ENCODE measurements at places on chromosomes 2 and 18.

GRCh38 chr2:68734688-68735525 lies at the start of gene ARHGAP25:
ARHGAP25 (plus strand) TSS chr2:68734811; CDS start chr2:68735200, 389 bp downstream.
- peak; percentile 42 for DNase-seq

DNA sequence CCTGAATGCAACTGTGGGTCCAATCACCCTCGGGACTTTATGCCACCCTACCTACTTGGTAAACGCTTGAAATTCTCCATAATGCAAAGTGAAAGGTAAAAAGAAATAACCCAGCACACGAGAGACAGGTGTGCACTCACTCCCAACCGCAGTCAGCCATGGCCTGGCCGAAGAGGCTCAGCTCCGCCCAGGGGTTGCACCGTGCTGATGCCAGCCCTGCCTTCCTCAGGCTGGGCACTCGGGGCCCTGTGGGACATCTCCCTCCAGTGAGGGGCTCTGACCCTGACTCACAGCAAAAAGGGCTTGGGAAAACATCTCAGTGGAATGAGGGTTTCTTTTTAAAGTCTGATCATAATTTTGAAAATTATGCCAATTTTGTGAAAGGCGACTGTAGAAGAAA lies 13.3 kb downstream of the SLC66A2 start:
- no peak for DNase-seq

DNA sequence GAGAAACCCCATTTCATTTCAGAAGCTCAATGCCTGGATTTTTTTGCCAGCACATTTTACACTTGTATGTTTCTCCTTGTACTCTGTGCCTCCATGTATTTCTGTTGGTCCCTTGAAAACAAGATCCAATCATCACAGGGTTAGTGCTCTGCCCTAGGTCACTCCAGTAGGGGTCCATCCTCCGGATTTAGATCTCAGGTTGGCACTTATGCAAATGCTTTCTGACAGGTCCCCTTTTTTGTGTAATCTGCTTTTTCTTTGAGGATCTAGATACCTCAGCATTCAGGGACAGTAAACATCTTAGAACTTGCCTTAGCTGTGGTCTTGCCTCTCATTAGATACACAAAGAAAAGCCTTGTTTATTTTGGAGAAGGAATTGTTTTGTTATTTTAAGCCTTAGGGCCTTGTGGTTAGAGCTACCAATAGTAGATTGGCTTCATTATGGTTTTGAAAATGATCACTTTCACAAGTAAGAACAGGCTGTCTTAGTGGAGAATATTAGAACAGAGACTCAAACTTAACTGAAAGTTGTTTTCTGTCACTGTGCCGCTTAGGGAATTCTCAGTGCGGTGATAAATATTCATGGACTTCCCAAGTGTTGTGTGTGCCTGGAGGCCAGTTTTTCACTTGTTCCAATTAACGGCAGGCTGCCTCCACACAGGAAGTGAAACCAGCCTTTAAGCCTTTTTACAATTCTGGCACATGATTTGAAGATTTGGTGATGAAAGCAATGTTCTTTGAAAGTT lies 7.8 kb downstream of the MERTK start:
- no peak for DNase-seq

DNA sequence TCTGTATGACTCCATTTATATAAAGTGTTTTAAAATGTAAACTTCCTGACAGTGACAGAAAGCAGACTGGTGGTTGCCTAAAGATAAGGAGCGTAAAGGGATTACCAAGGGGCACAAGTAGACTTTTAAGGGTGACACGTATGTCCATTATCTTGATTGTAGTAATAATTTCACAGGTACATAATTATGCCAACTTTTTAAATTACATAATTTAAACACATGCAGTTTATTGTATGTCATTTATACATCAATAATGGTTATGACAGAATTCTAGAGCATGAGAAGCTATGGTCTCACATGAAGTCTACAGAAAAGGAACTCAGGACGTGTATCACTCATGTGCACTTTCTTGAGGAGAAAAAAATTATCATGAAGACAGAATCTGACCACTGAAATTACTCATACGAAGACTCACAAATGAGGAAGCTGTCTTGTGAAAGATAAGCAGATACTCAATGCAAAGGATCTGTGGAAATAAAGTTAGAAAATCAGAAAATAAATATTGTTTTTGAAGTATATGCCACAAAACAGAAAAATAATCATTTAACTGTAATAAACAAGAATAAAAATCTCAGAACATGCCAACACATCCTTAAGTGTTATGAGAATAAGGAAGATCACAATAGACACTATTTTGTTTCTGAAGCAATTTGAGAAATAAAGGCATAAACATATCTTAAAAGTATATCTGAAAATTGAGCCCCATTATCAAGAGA lies 84.4 kb downstream of the TMEM131 start:
- DNase-seq: no peak

DNA sequence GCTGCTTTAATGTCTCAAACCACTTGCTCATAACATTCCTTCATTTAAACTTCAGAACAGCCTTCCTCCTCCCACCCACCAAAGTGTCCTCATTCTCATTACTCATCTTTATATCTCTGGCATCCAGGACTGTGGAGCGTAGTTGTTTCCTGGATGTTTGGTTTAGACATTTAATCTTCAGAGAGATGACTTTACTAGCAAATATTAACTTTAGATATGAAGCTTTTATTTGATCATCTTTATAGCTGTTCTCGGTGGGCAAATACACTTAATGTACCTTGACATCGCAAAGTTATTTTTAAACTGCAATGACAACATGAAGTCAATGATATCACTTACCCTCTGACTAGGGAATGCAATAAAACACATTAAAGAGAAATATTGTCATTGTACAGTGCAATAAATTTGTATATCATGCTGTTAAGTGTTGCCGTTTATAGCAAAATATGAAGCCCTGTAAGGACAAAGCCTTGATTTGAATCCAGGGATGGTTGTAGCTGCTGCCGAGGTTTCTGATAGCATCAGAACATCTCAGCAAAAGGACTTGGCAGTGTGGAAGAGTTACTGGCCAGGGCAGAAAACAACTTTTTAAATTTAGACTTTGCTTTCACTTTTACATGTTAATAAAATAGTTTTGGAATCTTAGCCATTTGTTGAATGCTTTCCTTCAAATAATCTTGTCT lies 4.6 kb upstream of the LAMA3 start:
- no peak for DNase-seq

DNA sequence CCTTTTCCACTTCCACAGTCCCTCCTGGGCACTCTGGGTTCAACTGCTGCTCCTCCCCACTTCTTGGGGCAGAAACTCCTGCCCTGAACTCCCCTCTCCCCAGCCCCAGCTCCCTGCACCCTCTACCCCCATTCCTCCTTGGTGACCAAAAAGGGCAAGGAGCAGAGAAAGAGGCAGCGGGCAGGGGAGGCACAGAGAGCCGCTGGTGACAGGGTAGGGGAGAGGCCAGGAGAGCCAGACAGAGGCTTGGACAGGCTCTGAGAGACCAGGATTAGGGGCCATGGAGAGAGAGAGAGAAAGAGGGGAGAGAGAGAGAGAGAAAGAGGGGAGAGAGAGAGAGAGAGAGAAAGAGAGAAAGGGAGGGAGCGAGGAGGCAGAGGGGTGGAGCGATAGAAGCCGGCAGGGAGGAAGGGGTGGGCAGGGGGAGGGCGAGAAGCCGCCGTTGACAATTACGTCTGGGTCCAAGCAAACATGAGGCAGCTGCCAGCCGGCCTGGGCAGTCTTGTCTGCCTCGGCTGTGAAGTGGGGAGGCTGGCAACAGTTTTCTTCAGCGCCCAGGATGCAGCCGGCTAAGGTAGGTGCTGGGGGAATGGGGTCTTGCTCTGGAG lies at the start of gene KCNIP3:
Gene KCNIP3 (plus strand): TSS at position 468 of the 608 bp plus-strand sequence. CDS start 92 bp downstream, at position 560.
- DNase-seq: no peak

- no peak for DNase-seq
Measured at GRCh38 chr18:10488017-10488416, 33.6 kb downstream of the APCDD1 start.

GRCh38 chr2:8061219-8061618 lies 620.6 kb upstream of the ID2 start:
- DNase-seq: no peak

GRCh38 chr18:40877096-40877495 lies 1077.9 kb upstream of the PIK3C3 start:
- no peak for DNase-seq

DNA sequence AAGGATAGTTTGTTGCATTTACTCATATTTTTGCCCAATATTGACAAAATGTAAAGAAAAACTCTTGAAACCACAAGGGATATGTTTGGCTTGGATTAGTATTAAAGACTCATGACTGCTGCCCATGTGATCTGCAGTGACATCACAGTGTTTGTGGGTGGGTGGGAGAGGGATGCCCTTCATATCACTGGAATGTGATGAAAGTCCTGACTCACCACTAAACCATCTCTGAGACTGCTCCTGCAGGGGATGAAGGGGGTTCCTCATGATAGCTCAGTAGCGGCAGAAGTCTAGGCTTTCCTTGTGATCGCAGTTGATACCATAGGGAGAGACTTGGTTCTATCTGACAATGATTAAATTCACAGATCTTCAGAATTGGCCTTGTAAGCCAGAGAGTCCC lies 451.2 kb downstream of the CNTNAP5 start:
- DNase-seq: no peak

DNA sequence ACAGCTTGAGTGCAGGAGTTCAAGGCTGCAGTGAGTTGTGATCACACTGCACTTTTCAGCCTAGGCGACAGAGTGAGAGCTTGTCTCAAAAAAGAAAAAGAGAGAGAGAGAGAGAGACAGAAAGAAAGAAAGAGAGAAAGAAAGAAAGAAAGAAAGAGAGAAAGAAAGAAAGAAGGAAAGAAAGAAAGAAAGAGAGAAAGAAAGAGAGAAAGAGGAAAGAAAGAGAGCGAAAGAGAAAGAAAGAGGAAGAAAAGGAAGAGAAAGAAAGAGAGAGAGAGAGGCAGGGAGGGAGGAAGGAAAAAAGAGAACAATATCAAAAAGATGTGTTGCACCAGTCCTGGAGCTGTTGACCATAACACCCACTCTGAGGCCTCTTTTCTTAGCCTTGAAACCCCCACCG lies 89.8 kb upstream of the MBOAT2 start:
- DNase-seq: no peak

GRCh38 chr2:105102963-105103421 lies 65.1 kb downstream of the MRPS9 start:
- DNase-seq: no peak

DNA sequence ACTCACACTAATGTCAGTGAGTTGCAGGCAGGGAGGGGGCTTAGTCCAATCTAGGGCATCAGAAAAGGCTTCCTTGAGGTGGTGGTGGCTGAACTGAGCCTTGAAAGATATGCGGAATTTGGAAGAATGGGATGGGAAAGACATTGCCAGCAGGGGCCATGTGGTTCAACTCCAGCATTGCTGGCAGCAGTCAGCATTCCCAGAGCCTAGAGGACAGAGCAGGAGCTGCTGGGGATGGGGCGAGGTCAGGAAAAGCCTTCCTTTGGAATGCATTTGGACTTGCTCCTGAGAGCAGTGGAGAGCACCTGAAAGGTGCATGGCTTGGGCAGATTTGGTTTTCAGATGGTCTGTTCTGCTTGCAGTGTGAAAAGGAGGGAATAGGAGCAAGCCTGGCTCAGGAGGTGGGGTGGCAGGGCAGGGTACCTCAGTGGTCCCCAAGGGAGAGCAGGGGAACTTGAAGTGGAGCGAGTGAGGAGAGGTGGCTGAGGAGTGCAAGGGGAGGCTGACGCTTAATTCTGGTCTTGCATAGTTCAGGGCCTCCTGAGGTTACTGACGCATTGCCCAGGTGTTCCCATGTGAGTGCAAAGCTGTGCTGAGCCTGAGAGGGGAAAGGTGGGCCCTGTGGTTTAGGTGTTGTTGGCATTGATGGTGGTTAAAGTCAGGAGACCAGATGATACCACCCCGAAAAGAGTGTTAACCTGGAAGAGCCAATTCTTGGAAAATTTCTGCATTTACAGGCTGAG lies 112.1 kb upstream of the MGAT5 start:
- DNase-seq: no peak

- no peak for DNase-seq
Measured at GRCh38 chr2:147632198-147632597, 212.6 kb upstream of the ACVR2A start.

- no peak for DNase-seq
Measured at GRCh38 chr2:123717636-123718334, 307.3 kb upstream of the CNTNAP5 start.

GRCh38 chr2:191756761-191757160 lies 78.8 kb downstream of the NABP1 start:
- DNase-seq: no peak

GRCh38 chr2:84865181-84865783 lies 15.6 kb downstream of the TRABD2A start:
- no peak for DNase-seq

- no peak for DNase-seq
Measured at GRCh38 chr2:42659609-42660008, 91.2 kb downstream of the MTA3 start.

DNA sequence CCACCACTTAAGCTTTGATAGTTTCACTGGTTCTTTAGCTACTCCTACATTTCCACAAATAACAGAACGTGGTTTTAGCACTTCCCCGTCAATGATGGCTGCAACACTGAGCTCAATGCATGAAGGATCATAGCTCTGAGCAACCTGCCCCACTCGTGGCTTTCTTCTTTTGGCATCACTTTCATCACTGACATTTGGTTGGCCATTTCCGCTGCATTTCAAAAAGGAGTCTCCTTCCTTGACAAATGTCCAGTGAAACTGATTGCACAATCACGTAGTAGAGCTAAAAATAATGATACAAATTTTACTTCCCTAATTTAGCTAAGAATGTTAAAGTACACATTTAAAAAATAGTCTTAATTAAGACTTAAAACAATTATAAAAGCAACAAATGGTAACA lies 205.2 kb upstream of the HDAC4 start:
- DNase-seq: no peak

DNA sequence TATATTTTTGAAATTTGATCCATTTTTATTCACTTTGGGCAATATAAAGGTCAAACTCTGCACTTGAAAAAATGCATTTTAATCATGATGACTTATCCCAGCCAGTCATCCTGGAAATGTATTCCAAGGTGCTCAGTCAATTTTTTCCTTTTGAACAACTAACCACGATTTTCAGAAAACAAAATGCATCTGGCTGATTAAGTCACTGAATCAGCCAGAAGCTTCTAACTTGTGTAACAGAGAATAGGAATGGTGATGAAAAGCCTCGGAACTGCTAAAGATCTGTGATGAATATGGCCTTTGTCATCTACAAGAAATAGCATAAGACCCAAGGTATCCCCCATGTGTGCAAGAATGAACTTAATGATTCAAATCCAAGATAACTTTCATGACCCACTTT lies 572.7 kb downstream of the EPHA4 start:
- DNase-seq: no peak

GRCh38 chr18:30406728-30407127 lies 635.8 kb downstream of the DSC3 start:
- no peak for DNase-seq

DNA sequence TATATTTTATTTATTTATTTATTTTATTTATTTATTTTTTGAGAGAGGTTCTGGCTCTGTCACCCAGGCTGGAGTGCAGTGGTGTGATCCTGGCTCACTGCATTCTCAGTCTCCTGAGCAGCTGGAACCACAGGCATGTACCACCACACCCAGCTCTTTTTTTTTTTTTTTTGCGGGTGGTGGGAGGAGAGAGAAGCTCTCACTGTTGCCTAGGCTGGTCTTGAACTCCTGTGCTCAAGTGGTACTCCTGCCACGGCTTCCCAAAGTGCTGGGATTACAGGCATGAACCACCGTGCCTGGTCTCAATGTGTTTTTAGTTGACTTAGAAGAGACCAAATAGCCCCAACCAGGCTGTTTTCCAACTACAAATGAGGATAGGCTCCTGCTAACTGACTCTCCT lies 80.7 kb downstream of the PDCL3 start:
- no peak for DNase-seq

Measured in naive thymus-derived CD8-positive, alpha-beta T cell (primary cell).